RCC 7860 (cell line): ENCODE measurements at places on chromosomes 11 and 22.

GRCh38 chr11:134662629-134663360, 250.8 kb upstream of the B3GAT1 start:
- no peak for DNase-seq

GRCh38 chr11:61905067-61905696, 12.2 kb downstream of the RAB3IL1 start:
- DNase-seq: no peak

- no peak for DNase-seq
Observed at GRCh38 chr11:70078781-70079616, 882 bp downstream of the ANO1 start.

DNA sequence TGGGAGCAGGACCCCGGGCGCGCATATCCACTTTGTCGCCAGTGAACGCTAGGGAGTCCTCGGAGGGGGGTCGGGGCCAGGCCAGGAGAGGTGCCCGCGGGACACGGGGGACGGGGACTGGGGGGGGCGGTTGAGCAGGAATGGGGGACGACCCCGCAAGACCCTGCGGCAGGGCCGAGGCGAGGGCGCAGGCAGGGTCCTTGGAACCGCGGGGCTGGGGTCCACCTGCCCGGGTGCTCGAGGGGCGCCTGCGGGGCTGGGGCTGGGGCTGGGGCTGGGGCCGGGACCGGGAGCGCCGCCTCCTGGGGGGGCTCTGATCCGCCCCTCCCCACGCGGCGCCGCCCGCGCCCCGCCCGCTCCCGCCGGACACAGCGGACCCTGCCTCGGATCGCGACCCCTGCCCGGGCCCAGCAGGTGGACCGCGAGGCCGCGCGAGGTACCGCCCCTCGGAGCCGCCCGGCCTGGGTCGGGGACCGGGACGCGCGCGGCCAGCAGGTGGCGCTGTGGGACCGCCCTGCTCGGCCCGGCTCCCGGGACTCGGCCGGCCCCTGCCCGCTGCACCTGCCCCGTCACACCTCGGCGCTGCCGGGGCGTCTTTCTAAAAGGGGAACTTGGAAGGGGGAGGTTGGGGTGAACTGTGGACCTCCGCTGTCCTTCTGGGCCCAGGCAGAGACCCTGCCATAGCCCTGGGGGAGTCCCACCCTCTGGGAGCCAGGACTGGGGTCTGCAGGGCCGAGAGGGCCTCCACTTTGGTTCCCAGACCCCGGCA, 11.0 kb downstream of the CRELD2 start:
- no peak for DNase-seq

- DNase-seq: no peak
Observed at GRCh38 chr11:75194147-75194546, 43.2 kb downstream of the SLCO2B1 start.

- no peak for DNase-seq
Observed at GRCh38 chr22:32518848-32519247, 44.2 kb downstream of the FBXO7 start.
